ENCODE measurements at places on chromosomes 1 and 21.

DNA sequence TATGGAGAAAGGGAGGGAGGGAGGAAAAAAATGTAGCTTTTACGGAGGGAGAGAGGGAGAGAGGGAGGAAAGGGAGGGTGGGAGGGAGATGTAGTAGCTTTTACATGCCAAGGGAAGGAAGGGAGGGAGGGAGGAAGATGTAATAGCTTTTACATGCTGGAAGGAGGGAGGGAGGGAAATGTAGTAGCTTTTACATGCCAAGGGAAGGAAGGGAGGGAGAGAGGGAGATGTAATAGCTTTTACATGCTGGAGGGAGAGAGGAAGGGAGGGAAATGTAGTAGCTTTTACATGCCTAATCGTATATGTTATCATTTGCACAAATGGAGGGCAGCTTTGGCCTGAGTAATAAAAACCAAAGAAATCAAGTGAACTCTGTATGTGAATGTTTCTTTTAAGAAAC lies 35.6 kb downstream of the EEIG2 start:
- H3K4me1 ChIP-seq: peaks cover 63% of the 10 kb centered on the region
- no peaks in the 10 kb centered on the region for H3K36me3 ChIP-seq
- no peak for DNase-seq
- H3K27ac ChIP-seq: peak overlapping the region; percentile 45
- no peaks in the 10 kb centered on the region for H3K27me3 ChIP-seq

DNA sequence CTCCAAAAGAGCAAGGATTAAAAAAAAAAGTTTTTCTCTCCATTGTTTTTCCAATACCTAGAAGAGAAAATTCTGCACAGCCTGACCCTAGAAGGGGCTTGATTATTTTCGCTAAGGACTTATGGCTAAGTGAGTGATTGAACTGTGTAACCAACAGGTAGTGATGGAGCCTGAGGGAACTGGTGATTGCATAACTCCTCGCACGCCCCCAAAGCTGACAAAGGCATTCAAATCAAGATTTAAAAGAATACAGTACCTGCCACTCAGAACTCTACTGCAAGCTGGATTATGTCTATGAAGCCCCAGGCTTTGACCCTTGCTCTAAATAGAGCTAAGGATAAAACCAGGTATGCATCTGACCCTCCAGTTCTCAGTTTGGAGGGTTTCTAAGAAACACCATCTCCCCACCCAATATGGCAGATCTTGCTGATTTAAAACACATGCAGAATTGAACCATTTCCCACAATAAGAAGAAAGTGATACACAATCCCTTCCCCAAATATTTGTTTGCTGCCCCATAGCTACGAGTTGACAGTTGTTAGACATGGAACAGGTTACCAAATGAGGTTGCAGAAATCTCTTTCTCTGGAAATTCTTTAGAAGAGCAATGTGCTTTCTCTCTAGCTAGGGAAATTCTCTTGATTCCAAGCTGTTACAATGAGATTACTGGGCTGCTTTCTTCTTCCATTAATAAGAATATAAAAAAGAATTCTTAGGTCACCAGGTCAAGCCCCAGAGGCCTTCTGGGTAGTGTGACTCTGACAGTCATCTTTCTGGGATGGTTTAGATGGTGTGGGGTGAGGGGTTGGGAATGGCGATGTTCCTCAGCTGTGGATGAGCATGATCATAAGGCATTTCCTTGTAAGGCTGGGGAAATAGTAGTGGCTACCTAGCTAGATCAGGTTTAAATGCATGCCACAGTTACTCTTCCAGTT lies 35.1 kb downstream of the FGGY start:
- no peak overlapping the region for H3K4me3 ChIP-seq
- H3K27ac ChIP-seq: no peak overlapping the region
- H3K27me3 ChIP-seq: no peaks in the 10 kb centered on the region
- no peaks in the 10 kb centered on the region for H3K4me1 ChIP-seq

- no peaks in the 10 kb centered on the region for H3K27me3 ChIP-seq
- no peak for DNase-seq
- H3K27ac ChIP-seq: peak overlapping the region; percentile 81
- H3K4me1 ChIP-seq: peaks cover 40% of the 10 kb centered on the region
- peak overlapping the region; percentile 1 for H3K4me3 ChIP-seq
Observed at GRCh38 chr1:183180218-183180617, 5.8 kb upstream of the LAMC2 start.

GRCh38 chr1:95380909-95381308 lies 146.9 kb downstream of the RWDD3 start:
- DNase-seq: no peak
- H3K4me3 ChIP-seq: no peak overlapping the region
- H3K36me3 ChIP-seq: no peaks in the 10 kb centered on the region
- H3K4me1 ChIP-seq: no peaks in the 10 kb centered on the region
- no peaks in the 10 kb centered on the region for H3K27me3 ChIP-seq
- no peak overlapping the region for H3K27ac ChIP-seq

GRCh38 chr1:81499487-81499886 lies 301.2 kb upstream of the ADGRL2 start:
- no peaks in the 10 kb centered on the region for H3K36me3 ChIP-seq
- H3K27me3 ChIP-seq: no peaks in the 10 kb centered on the region
- peaks cover 21% of the 10 kb centered on the region for H3K4me1 ChIP-seq
- peak overlapping the region; percentile 41 for H3K27ac ChIP-seq
- H3K4me3 ChIP-seq: no peak overlapping the region

GRCh38 chr21:25005388-25005787 lies 601.9 kb downstream of the MRPL39 start:
- H3K36me3 ChIP-seq: no peaks in the 10 kb centered on the region
- no peak overlapping the region for H3K4me3 ChIP-seq
- no peaks in the 10 kb centered on the region for H3K27me3 ChIP-seq
- no peak for DNase-seq
- no peaks in the 10 kb centered on the region for H3K4me1 ChIP-seq

DNA sequence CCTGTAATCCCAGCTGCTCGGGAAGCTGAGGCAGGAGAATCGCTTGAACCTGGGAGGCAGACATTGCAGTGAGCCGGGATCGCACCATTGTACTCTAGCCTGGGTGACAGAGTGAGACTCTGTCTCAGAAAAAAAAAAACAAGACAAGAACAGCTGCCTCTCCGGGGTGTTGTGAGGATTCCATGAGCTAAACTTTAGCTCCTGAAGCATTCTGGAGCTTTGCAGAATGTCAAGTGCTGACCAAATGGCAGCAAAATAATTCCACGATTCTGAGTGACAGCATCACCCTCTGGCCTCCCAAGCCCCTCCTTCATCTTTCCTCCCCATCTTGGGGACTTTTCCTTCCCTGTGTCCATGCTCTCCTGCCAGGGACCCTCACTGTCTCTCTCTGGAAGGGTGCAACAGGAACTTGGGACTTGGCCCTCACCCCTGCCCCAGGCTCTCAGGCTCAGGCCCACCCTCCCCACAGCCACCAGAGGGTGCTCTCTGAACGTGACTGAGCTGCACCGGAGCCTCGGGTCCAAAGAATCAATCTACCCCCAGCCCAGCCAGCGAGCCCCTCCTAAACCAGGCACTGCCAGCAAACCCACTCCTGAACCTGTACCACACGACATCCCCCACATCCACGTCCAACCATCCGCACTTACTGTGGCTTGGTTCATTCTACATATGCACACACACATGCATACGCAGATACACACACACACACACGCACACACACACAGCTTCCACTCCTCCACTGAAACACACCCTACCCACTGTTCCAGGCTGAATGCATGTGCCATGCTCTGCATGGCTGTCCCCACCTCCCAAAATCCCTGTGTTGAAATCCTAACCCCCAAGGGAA lies 45.7 kb downstream of the ACOT7 start:
- H3K27ac ChIP-seq: peak overlapping the region; percentile 77
- H3K4me3 ChIP-seq: no peak overlapping the region
- H3K4me1 ChIP-seq: peaks cover 46% of the 10 kb centered on the region
- no peaks in the 10 kb centered on the region for H3K36me3 ChIP-seq
- peak; percentile 32 for DNase-seq
- H3K27me3 ChIP-seq: no peaks in the 10 kb centered on the region

Data from left ventricle myocardium inferior (tissue), 1 donor.